ENCODE measurements at places on chromosomes 1 and 21.

DNA sequence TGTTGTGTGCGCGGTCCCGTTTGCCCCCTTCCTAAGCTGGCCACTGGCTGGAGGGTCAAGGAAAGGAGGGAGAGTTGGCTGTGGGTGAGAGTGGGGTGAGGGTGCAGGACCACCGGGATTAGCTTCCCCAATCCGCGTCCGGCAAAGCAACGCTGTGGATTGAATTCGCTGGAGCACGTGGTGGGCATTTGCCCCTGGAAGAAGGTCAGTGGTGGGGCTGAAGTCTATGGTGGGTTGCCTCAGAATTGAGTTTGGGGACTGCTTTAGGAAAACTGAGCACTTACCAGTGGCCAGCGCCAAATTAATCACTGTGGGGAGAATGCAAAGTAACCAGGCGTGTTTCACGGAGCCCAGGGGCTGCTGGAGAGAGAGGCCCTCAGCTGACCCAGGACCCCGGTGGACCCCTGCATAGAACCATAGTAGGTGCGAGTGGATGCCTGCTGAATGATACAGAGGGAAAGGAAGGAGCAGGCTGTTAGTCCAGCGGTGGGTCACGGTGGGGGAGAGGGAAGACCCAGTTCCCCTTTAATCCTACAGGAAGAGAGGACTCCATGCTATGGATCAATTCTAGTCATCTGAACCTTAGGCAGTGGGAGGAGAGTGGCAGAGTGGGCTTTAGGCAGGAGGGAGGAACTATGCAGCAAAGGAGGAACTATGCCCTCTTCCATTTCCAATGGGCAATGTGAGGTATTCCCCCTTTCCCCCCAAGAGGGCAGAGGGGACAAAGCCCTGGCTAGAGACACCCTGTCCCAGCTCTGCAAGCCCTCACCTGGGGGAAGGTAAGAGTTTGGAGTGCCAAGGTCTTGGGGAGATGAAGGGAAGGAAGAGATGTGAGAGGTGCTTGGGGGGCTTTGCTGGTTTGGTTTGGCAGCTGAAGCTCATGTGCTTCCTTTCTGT is 1.2 kb downstream of the TNFRSF8 start:
- DNase-seq = no peak

GRCh38 chr1:209937996-209938959 is at the start of gene SYT14:
Gene SYT14, plus strand, starts transcription at chr1:209938217. Its CDS starts 48 bp downstream, at chr1:209938265.
- no peak for DNase-seq

DNA sequence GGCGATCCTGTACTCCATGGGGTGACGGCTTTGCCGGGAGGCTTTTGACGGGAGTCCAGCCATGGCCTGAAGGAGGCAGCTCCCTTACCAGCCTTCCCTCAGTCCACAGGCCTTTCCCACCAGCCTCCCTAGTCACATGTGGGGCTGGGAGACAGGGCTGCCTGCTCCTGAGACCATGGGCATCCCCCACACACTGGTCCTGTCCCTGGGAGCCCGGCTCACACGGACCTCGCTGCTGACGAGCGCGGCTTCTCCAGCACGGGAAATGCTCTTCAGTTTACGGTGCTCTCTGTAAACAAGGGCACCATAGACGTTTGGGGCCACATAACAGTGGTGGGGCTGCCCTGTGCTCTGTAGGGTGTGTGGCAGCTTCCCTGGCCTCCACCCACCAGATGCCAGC is 104.5 kb upstream of the TMEM51 start:
- DNase-seq = no peak

GRCh38 chr21:30249936-30250335 is 32.8 kb downstream of the KRTAP24-1 start:
- no peak for DNase-seq

DNA sequence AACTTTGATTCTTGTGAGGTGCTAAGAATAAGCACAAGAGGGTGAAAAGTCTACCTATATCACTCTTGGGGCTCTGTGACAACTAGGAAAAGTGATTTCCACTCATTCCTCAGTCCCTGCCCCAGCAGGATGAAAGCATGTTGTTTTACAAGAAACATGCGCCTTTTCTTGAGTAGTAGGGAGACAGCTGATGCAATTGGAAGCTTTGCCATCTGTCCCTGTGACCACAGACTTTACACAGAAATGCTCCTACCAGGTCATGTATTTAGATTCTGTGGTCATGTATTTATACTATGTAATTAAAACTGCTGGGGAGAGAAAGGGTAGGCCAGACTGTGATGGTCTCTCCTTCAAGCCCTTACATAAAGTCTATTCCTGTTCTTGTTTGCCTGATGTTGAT is 445.5 kb downstream of the PTPRC start:
- no peak for DNase-seq

GRCh38 chr1:41917835-41918449 is 780 bp downstream of the HIVEP3 start:
- peak; percentile 7 for DNase-seq

DNA sequence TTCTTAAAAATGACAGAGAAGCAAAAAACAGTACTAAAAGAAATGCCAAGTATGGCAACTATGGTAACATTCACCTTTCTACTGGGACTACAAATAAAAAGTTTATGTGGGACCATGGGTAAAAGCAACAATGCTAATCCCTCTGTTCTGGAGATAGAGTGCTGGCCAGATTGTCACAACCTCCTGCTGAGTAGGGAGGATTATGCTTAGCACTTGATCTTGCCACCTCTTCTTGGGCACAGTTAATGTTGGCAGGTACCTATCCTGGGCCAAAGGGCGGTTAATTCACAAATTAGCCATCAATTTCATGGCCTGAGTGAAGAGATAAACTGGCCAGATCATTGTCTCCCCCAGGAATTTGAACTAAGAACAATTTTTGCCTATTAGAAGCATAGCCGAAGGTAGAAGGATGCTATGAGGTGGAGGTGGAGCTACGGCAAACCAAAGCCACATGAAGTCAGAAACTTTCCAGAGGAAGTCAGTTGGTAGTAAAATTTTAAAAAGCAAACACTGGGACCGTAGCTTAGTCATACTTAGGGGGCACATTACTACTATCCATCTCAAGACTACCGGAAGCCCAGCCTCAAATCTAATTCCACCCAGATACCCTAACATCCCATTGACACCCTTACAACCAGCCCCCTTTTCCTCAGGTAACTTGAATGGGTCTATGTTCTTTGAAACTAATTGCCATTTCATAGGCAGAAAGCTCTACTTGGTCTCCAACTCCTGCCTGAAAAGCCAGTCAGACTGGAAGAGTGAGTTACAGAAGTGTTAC is 2.7 kb downstream of the SCYL3 start:
- DNase-seq = no peak

- no peak for DNase-seq
Observed at GRCh38 chr1:172970186-172970585, 80.6 kb downstream of the TNFSF18 start.

DNA sequence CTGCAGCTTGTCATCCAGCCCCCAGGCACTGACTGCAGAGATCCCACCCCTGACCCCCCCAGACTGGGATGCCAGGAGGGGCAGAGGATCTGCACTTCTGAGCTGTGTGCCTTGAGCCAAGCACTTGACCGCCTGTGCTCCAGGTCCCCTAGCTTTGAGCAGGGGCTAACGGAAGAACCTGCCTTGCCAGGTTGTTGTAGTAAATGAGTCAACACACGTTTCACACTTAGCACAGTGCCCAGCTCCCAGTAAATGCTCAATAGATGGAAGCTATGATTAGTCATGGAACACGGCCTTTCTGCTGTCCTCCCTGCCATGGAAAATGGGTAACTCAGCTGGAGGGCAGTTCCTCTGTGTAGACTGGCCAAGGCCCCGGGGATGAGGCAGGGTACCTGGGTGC is 24.1 kb downstream of the IFFO2 start:
- no peak for DNase-seq

DNA sequence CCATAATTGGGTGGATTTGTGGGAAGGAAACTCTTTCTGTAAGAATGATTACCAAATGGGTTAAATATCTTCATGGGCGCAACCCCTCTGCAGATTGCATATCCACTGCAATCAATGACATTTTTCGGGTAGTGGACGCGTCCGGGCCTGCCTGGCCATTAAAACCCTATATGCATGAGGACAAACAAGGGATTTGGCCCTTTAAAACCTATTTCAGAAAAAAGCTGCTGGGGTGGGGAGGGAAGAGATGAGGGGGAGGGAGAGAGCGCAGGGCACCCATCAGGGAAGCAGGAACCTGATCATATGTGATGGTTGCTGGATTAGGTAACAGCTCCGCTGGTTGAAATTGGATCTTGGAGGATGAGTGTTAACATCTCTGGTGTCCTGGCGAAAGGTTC is 228.8 kb downstream of the PBX1 start:
- no peak for DNase-seq

All from NCI-H524 treated with DMSO at 0.1 percent for 48 hours (cell line).